ENCODE measurements at places on chromosomes 11 and 22. TPM values are rescaled to one million over a fixed set of nuclear protein-coding genes. Genes with fewer than 3 reads are reported as not detected.

KLHL35 gene
- 2.2 TPM for total RNA-seq

OR56A1 gene
- total RNA-seq: not detected

TCN2 gene
- total RNA-seq: 6.6 TPM

DNA sequence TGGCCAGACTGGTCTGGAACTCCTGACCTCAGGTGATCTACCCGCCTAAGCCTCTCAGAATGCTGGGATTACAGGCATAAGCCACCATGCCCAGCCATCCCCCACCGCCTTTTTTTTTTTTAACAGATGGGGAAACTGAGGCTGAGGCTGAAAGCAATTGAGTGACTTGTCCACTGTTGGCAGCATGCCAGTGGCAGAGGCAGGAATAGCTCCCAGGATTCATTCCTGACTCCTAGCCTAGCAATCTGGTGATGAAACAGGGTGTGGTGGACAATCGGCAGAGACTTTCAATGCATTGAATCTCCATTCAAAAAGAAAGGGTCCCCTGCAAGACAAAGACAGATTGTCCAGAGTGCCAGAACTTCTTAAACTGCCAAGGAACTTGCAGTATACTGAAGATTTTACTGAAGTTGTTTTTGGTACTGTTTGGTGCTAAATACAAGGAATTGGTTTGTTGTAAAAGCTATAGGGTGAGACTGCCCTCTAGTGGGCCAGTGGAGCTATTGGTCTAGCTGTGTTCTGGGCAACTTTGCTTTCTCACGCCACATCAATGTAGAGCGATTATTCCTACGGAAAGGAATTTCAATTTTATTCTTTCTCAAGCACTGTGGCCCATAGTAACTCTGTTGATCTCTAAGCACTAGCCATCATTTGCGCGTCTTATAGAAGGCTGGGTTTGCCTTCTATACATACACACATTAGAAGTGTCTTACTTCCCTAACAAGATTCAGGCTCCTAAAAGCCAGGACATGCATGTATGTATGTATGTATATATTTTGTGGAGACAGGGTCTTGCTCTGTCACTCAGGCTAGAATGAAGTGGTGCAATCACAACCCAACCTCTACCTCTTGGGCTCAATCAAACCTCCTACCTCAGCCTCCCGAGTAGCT lies 21.0 kb downstream of the C22orf31 start:
- H3K4me1 ChIP-seq: no peaks in the 10 kb centered on the region
- no peak overlapping the region for H3K27ac ChIP-seq
- peaks cover 17% of the 10 kb centered on the region for H3K36me3 ChIP-seq
- peak; percentile 75 for DNase-seq
- H3K4me3 ChIP-seq: no peak overlapping the region

DNA sequence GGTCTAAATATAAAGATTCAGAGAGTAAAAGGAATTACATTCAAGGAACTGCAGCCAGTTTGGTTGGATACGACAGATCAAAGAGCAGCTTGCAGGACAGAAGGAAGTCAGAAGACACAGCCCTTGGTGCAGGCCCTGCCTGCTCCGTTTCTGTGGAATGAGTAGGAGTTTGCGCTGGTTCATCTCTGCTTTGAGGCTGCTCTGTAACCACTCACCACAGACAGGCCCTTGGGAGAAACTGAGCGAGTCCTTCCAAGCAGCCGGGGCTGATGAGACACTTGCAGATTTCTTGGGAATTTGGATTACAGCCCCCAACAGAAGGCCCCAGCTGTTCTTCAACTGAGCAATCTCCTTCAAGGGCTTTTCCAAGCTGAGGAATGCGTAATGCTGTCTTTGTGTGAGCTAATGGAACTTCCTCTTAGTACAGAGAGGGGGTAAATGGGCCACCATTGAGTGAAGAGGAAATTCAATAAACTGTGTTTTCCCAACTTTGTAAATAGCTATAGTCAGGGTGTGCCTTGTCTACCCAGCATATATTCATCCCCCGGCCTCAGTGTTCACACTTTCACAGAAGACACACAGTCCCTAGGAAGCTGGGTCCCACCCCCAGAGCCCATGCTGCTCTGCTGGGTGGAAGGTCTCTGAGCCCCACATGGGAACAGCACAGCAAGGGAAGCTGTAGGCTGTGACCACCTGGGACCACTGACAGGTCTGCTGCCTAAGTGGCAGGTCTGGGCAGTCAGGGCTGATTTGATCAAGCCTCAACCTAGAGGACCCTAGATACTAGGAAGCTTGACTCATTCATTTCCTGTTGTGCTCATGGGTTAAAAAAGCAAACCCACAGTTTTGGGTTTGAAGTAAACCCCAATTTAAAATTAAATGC lies 16.6 kb downstream of the IL10RA start:
- peak; percentile 89 for DNase-seq
- H3K27ac ChIP-seq: no peak overlapping the region
- H3K27me3 ChIP-seq: no peaks in the 10 kb centered on the region
- H3K4me1 ChIP-seq: peaks cover 4% of the 10 kb centered on the region
- no peak overlapping the region for H3K4me3 ChIP-seq

- peaks cover 10% of the 10 kb centered on the region for H3K4me1 ChIP-seq
- no peak for DNase-seq
- H3K36me3 ChIP-seq: no peaks in the 10 kb centered on the region
- H3K4me3 ChIP-seq: no peak overlapping the region
- no peaks in the 10 kb centered on the region for H3K27me3 ChIP-seq
- no peak overlapping the region for H3K27ac ChIP-seq
Measured at GRCh38 chr11:64157631-64158394, 8.1 kb downstream of the MACROD1 start.

- H3K27ac ChIP-seq: peak overlapping the region; percentile 68
- H3K27me3 ChIP-seq: no peaks in the 10 kb centered on the region
- no peaks in the 10 kb centered on the region for H3K36me3 ChIP-seq
- DNase-seq: peak; percentile 18
- peaks cover 37% of the 10 kb centered on the region for H3K4me1 ChIP-seq
- no peak overlapping the region for H3K4me3 ChIP-seq
Measured at GRCh38 chr22:29658176-29658575, 54.7 kb downstream of the NF2 start.

All from cardiac muscle cell (in vitro differentiated cells and primary cell).